Stimulated activated CD8-positive, alpha-beta memory T cell treated with anti-CD3 and anti-CD28 coated beads, Interleukin-2, amount 100 ng/mL, for 1 hour (primary cell): ENCODE measurements at places on chromosomes 11 and 22.

DNA sequence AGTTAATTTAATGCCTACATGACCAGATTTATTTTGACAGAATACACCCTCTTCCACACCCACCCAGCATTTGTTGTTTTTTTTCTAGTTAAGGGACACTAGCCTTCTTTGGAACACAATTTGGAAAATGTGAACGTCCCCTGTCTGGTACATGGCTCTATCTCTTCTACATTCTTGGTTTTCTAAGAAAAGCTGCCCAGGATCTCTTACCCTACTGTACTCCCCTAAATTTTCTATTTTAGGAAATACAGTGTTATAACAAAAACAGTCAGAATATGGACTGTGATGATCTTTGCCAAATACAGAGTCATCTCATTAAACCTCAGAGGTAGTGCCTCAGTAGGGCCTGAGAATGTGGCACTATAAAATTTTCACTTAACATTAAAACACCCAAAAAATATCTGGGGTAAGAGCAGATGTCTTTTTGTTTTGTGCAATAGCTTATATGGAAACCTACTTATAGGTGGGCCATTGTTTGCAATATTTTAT, 93.1 kb upstream of the SPON1 start:
- no peak for DNase-seq

- DNase-seq: no peak
These were observed 36.5 kb downstream of the PRDM11 start for GRCh38 chr11:45182902-45183301.

- DNase-seq: no peak
These were observed 28.6 kb downstream of the MMP20 start for GRCh38 chr11:102596578-102596977.

DNA sequence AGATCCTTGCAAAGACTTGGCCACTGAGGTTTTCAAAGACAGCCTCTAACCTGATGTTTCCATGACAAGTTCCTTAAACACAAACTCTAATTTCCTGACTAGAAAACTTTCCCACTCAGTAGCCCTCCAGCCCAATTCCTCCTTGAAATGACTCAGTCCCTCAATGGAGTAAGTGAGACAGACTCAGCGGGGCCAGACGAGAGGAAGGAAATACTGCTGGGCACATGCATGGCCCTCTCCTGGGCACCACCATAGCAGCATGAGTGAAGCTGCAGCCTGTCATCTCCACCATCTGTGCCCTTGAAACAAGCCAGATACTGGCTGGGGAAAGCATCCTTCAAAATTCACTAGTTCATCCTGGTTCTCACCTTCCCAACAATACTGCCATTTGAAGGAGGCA, 76.2 kb upstream of the GDPD4 start:
- no peak for DNase-seq

- DNase-seq: no peak
These were observed 85.9 kb downstream of the WNT7B start for GRCh38 chr22:45891021-45891421.

GRCh38 chr11:111944139-111944538, 7.0 kb downstream of the DIXDC1 start:
- DNase-seq: no peak

DNA sequence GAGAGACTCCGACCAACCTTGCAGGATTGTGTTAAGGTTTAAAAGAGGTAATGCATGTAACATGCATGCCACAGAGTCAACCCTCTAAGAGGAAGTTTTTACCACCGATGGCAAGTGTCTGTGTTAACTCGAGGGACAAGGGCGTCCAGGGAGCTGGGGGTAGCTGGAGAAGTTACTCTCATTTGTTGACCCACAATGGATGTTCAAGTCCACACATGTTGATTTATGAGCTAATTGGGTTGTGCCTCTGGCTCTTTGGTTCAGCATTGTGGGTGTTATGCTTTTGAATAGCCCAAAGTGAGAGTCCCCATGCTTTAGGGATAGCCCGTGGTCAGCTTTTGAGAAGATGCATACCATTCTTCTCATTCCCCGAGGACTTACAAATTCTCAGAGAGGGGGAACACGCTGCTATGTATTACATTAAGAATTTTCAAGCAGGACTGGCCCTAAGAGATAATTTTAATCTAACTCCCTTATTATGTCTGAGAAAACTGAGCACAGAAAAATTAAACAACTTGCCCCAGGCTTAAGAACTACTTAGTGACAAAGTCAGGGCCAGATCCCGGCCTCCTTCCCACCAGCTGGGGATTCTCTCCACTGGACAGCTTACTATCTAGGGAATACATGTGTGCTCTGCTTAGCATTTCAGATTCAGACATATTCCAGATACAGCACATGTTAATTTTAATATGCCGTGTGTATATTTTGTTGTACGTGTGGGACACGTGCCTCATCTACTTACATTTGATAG, 5.2 kb upstream of the PLET1 start:
- no peak for DNase-seq

DNA sequence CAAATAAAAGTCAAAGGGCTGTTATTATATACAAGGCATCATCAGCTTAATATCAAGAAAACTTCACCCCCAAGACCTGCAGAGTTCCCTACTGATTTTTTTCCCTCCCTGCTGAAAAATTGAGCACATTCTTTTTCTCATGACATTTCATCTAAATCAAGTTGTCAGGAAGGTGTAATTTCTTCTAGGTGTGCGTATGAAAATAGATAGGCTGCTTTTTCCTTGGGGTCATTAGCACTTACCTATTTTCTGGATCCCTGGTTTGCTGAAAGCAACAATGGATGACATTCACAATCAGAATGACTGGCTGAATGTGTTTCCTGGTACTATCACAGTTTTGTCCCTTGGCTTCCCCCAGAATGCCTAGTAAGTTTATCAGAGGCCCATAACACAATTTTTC, 225.0 kb upstream of the KIRREL3 start:
- DNase-seq: no peak

DNA sequence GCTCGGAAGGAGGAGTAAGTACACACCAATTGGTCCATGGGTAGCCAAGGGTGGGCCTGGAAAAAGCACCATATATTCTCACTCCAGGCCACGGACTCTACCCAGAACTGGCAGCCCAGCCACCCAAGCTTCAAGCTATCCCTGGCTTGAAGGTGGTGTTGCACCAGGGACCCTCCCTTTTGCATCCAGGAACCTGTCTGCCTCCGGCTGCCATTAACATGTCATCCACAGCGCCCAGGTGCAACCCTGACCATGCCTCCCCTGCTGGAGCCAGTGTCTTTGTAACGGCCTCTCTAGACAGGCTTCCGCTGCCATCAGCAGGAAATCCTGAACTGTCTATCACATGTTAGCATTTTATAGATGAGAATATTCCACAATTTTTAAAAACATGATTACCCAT, 2158.5 kb upstream of the RAG2 start:
- no peak for DNase-seq

GRCh38 chr11:102293873-102294601, 23.2 kb upstream of the BIRC3 start:
- no peak for DNase-seq

- DNase-seq: no peak
These were observed 39.6 kb downstream of the ARRB1 start for GRCh38 chr11:75311858-75312288.

DNA sequence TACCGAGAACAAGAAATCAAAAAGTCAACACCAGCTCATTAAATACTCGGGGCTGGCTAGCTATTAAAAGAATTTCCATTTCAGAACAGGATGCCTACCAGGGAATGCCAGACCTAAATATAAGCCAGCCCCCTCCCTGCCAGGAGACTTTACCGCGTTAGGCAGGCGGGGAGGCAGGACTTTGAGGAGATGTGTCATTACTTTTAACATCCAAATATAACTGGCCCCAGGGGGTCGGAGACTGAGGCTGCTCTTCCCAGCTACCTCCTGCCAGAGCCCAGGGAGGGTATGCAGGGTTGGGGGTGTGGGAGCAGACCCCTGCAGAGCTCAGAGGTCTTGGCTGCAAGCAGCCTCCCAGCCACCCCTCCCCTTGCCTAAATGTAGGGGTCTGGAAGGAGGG, 183.5 kb downstream of the DSCAML1 start:
- DNase-seq: no peak

DNA sequence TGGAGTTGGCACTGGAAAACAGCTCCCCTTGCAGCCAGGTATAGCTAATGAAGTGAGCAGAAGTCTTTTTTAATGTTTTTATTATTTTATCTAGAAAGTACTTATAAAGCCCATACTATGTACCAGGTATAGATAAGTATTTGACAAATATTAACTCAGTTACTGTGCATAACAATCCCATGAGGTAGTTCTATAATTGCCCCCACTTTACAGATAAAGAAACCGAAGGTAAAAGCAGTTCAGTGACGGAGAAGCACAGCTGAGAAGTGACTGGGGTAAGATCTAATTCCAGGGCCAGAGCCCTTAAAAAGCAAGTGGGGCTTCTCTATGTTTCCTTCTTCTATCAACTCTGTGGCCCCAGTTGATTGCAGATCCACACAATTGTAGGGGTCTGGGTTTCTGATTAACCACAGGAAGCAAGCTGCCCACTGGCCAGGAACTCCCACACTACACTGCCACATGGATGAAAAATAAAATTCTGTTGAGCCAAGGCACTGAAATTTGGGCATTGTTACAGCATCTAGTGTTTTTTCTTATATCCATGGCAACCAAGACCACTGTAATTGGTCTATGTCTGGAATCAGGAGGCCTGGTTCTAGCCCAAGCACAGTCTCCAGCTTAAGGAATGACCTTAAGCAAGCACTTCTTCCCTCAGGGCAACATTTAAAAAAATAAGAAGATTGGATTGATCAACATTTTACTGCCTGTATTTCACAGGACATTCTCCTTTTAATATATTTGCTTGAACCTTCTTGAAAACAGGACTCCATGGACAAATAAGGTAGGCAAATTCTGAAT, 55.3 kb upstream of the TEAD1 start:
- no peak for DNase-seq
